ENCODE measurements at places on chromosomes 7 and 10.
A peak's percentile ranks its signal among the peaks of the same experiment; 100 is the strongest.

DNA sequence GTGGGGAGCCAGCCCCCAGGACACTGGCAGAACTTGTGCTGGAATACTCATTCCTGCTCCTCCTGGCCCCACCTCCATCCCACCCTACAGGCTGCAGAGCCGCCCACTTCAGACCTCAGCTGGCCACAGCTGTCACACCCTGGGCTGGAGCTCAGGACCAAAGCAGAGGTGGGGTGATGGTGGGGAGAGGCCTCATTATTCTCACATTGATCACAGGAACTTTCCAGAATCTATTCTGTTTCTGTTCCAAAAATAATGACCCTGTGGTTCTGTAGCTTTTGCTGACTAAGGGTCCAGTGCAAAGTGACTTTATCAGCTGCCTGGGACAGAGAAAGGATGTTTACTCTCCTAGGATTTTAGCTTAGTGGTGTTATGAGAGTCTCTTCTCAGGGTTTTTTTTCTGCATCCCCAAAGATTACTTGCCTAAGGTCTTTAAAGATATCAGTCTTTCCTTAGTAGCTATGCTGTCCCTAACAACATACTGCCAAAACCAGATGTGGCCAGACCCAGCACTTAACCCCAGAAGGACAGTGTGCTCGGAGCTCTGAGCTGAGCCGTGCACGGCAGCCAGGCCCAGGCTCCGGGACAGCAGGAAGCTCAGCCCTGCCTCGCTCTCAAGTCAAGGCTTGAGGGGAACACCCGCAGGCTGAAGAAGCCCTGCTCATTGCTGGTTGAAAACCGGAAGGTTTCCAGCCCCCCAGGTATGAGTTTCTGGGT is 223.3 kb downstream of the MLLT10 start:
- DNase-seq, result no peak

GRCh38 chr7:128267595-128267924 is 26.5 kb downstream of the LEP start:
- DNase-seq, result no peak

- DNase-seq, result no peak
Observed at GRCh38 chr7:154746571-154747360, 256.2 kb downstream of the PAXIP1 start.

- no peak for DNase-seq
Observed at GRCh38 chr7:103093429-103093828, 18.5 kb downstream of the ARMC10 start.

- DNase-seq, result no peak
Observed at GRCh38 chr10:56487746-56488145, 126.7 kb upstream of the ZWINT start.

GRCh38 chr7:63030061-63030460 is 968.6 kb upstream of the ZNF722 start:
- DNase-seq, result no peak

DNA sequence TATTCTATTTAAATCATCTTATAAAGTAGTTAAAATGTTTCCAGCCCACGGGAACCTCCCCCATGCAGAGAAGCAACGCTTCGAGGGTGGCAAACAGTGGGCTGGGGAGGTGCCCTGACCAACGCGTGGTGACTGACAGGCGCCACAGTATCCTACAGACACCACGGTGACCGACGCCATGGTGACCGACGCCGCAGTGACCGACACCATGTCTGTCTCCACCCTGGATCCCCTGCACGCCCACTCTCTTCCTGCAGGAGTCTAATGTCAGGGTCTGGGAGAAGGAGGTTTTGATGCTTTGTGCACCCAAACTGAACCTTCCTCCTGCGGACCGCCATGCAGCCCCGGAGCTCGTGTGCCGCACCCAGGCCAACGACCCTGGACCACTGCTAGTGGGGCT is 464.4 kb downstream of the PTPRN2 start:
- no peak for DNase-seq

GRCh38 chr10:86688398-86688921 is 20.1 kb downstream of the LDB3 start:
- DNase-seq, result peak; percentile 18

DNA sequence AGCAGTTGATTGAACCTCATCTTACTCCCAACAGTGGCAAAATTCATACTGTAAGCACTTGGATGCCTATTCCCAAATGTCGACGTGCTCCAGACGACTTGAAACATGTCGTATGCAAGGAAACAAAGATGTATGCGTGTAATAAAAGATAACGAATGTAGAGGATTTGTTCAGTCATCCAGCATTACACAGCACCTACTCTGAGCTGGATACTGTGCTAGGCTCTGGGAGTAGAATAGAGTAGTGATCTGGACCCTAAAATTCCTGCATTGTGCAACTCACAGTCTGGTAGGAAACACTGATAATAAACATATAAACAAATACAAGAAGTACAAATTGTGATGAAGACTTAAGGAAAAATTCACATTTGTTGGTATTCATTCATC is 5.6 kb upstream of the TBX20 start:
- DNase-seq, result no peak

DNA sequence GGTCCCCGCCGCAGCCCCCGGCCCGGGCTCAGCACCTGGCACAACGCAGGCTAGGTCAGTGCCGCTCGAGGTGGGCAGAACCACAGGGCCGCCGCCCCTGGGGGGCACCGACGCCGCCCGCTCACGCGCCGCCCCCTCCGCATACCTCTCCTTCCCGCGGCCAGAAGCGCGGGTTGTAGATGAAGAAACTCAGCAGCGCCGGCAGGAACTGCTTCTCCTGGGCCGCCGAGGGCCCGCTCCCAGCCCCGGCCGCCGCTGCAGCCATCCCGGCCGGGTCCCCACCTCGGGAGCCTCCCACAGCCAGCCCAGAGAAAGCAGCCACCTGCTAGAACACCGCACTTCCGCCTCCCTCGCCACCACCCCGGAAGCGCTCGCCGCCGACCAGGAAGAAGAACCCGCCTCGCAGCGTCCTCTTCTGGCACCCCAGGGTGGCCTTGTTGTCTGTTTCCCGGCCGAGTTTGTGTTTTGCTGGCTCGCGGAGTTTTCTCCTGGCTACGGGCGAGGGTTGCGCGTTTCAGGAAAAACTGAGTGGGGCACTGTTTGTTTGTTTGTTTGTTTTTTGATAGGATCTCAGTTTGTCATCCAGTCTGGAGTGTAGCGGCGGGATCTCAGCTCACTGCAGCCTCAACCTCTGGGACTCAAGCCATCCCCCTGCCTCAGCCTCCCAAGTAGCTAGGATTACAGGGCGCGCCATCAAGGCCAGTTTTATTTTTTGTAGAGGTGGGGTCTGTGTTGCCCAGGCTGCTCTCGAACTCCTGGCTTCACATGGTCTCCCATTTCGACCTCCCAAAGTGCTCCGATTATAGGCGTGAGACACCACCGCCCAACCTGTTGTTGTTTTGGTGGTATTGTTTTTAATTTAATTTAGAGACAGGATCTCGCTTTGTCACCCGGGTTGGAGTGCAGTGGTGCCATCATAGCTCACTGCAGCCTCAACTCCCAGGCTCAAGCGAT is 17.7 kb downstream of the OCM2 start:
- peak; percentile 76 for DNase-seq

DNA sequence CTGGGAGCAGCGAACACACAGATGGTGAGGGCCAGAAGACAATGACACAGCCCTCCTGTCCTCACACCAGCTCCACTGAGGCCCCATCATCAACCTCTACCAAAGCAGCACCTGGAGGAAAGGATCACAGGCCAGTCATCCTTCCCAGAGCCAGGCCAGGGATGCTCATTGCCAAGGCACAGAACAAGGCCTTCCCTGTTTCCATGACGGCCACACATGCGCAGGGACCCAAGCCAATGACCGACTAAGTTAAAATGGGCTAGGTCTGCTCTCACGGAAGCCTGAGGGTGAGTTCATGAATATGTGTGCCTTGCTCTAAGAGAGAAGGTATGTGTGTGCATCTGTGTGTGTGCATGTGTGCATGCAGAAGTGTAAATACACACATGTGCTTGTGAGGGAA is 39.6 kb downstream of the COBL start:
- no peak for DNase-seq
